Glomerular endothelial cell (primary cell): ENCODE measurements at places on chromosomes 5 and 9. TPM values are rescaled to one million over a fixed set of nuclear protein-coding genes. Genes with fewer than 3 reads are reported as not detected.

PCDHA4 gene
- 0.29 TPM in 1 of 2 replicates, not detected in the other for total RNA-seq

PAPPA gene
- total RNA-seq = 7.4 and 13.1 TPM in 2 replicates

OCLN gene
- 4.3 and 7.4 TPM in 2 replicates for total RNA-seq

PTBP3 gene
- 47.3 and 54.9 TPM in 2 replicates for total RNA-seq

SLC45A2 gene
- not detected in 2 replicates for total RNA-seq

TRIO gene
- 227 and 304 TPM in 2 replicates for total RNA-seq

MLANA gene
- not detected in 2 replicates for total RNA-seq

STKLD1 gene
- total RNA-seq = 0.06 and 0.34 TPM in 2 replicates

HRH2 gene
- total RNA-seq = 0.06 TPM in 1 of 2 replicates, not detected in the other

DEPDC1B gene
- total RNA-seq = 1.0 and 3.4 TPM in 2 replicates

FBLL1 gene
- 0.39 and 1.8 TPM in 2 replicates for total RNA-seq

AFAP1L1 gene
- 156 and 274 TPM in 2 replicates for total RNA-seq

JAK2 gene
- 7.7 and 8.7 TPM in 2 replicates for total RNA-seq

AHRR gene
- total RNA-seq = 23.9 and 32.1 TPM in 2 replicates

DMRT2 gene
- not detected in 2 replicates for total RNA-seq

SLC6A19 gene
- not detected in 2 replicates for total RNA-seq

RFK gene
- total RNA-seq = 21.8 and 26.0 TPM in 2 replicates

MEF2C gene
- total RNA-seq = 36.9 and 40.0 TPM in 2 replicates

SPATA31D4 gene
- not detected in 2 replicates for total RNA-seq

PCDH12 gene
- 42.8 and 67.3 TPM in 2 replicates for total RNA-seq

GPR150 gene
- total RNA-seq = 0.10 and 0.82 TPM in 2 replicates

SPATA6L gene
- 3.8 and 4.0 TPM in 2 replicates for total RNA-seq

PFDN1 gene
- 117 and 166 TPM in 2 replicates for total RNA-seq

PCDHB2 gene
- 0.12 and 0.15 TPM in 2 replicates for total RNA-seq

FIBCD1 gene
- 0.05 TPM in 1 of 2 replicates, not detected in the other for total RNA-seq

CAMSAP1 gene
- total RNA-seq = 22.1 and 37.7 TPM in 2 replicates

IL3 gene
- not detected in 2 replicates for total RNA-seq

PRSS3 gene
- total RNA-seq = 26.7 and 26.8 TPM in 2 replicates

RLN1 gene
- total RNA-seq = not detected in 2 replicates

PROB1 gene
- total RNA-seq = 2.4 and 2.7 TPM in 2 replicates

TAS2R1 gene
- total RNA-seq = not detected in 2 replicates

CCL21 gene
- 0.19 and 0.64 TPM in 2 replicates for total RNA-seq

SLC6A7 gene
- total RNA-seq = not detected in 2 replicates

ACTBL2 gene
- 2.8 and 4.0 TPM in 2 replicates for total RNA-seq

CDC20B gene
- total RNA-seq = 0.23 TPM in 1 of 2 replicates, not detected in the other

MELK gene
- total RNA-seq = 10.1 and 14.7 TPM in 2 replicates

STC2 gene
- total RNA-seq = 38.4 and 49.4 TPM in 2 replicates

MOB3B gene
- 0.05 and 0.47 TPM in 2 replicates for total RNA-seq

CKMT2 gene
- total RNA-seq = 0.34 TPM in 1 of 2 replicates, not detected in the other

ARHGEF37 gene
- total RNA-seq = 4.6 and 8.5 TPM in 2 replicates

ZNG1F gene
- 5.6 and 10.6 TPM in 2 replicates for total RNA-seq

WNK2 gene
- 0.06 TPM in 1 of 2 replicates, not detected in the other for total RNA-seq

ASPN gene
- total RNA-seq = not detected in 2 replicates

LCN12 gene
- total RNA-seq = not detected in 2 replicates

FOXE1 gene
- 0.06 and 0.97 TPM in 2 replicates for total RNA-seq

TAF11L5 gene
- total RNA-seq = not detected in 2 replicates

GFI1B gene
- total RNA-seq = not detected in 2 replicates

ARSI gene
- 1.8 and 5.3 TPM in 2 replicates for total RNA-seq

CCDC183 gene
- total RNA-seq = 0.41 and 0.48 TPM in 2 replicates

ARAP3 gene
- total RNA-seq = 43.5 and 69.0 TPM in 2 replicates

CMBL gene
- 8.2 and 16.8 TPM in 2 replicates for total RNA-seq

WDR36 gene
- 26.3 and 28.0 TPM in 2 replicates for total RNA-seq

PCDHGA9 gene
- total RNA-seq = 3.3 and 4.5 TPM in 2 replicates

LCN1 gene
- total RNA-seq = not detected in 2 replicates

MCIDAS gene
- total RNA-seq = not detected in 2 replicates

LECT2 gene
- total RNA-seq = not detected in 2 replicates

PDE8B gene
- total RNA-seq = 0.12 and 0.29 TPM in 2 replicates

SLC6A18 gene
- not detected in 2 replicates for total RNA-seq

RBM22 gene
- 43.2 and 44.1 TPM in 2 replicates for total RNA-seq
